Stimulated activated CD4-positive, alpha-beta T cell treated with anti-CD3 and anti-CD28 coated beads, Interleukin-1b, Interleukin-23, amount 100 ng/mL, for 1 hour (primary cell): ENCODE measurements at places on chromosomes 6 and 20.

DNA sequence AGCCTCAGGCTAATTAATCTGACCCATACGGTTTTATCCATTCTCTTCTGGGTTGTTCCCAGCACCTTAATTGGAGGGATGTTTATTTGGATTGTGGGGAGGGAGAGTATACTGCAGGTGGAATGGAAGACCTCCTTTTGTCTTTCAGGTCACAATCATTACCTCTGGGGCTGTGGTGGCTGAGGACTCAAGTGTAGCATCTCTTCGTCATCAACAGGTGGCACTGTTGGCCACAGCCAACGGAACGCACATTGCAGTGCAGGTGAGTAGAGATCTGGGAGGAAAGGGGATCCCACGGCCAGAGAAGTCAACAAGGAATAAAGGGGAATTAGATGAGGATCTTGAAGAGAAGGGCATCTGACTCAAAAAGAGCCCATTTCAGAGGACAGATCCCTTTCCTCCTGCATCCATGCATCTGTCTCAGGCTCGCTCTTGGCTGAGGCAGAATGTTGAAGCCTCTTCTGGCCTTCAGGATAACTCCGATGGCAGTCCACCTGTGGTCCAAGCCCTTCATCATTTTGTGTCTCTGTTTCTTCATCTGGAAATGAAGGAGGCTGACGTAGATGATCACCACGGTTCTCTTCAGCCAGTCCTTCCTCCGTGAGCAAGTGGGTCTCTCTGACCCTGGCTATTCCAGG is 3.2 kb upstream of the DEF6 start:
- no peak for DNase-seq

DNA sequence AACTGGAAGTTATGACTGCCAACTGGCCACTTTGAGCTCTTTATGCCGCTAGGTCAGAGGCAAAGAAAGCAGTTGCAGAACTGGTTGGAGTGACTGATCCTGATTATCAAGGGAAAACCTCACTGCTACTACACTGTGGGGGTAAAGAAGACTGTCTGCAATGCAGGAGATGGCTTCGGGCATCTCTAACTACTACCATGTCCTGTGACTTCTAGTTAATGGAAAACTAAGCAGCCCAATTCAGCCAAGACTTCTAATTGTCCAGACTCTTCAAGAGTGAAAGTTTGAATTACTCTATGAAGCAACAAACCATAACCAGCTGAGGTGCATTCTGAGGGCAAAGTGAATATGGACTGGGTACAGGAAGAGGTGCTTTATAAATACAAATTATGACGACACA is 773.6 kb upstream of the SLC35B3 start:
- no peak for DNase-seq

GRCh38 chr6:5087389-5087788 is 2.2 kb downstream of the PPP1R3G start:
- no peak for DNase-seq

- DNase-seq: no peak
These were observed 213.2 kb upstream of the ECI2 start for GRCh38 chr6:4348462-4349112.

GRCh38 chr6:151365233-151365632 is 26.1 kb downstream of the ZBTB2 start:
- no peak for DNase-seq

GRCh38 chr6:164520916-164521315 is 788.5 kb downstream of the C6orf118 start:
- no peak for DNase-seq

- no peak for DNase-seq
These were observed 993.0 kb downstream of the EYS start for GRCh38 chr6:64714073-64714472.

DNA sequence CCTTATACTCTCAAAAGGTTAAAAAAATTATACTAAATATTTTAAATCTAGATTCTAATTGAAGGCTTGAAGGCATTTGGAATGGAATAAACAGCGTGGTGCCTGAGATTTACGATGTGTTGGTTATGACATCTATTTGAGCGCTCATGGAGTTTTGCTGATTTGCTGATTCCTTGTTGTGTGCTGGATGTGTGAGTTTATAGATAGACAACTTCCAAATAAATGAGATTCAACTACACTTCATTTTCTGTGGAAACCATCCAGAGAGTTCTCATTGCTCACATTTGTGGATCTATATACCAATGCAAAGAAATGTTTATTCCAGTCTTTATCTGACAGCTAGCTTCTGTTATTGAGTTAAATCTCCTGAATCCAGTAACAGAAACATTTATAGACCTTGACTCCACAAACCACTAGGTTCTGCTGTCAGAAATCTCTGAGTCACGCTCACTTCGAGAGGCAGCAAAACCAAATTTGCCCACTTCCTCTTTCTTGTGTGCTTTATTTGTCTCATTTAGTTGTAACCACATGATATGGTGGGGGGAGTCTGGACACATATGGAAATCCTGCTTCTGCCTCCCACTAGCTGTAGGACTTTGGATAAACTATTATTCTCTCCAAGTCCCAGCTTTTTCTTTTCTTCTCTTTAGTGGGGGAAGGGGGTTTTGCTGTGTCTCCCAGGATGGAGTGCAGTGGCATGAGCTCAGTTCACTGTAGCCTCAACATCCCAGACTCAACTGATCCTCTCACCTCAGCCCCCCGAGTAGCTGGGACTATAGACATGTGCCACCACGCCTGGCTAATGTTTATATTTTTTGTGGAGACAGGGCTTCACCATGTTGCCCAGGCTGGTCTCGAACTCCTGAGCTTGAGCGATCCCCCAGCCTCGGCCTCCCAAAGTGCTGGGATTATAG is 54.5 kb downstream of the IPCEF1 start:
- DNase-seq: no peak

- no peak for DNase-seq
These were observed 95.6 kb downstream of the LAMP5 start for GRCh38 chr20:9609887-9610502.

DNA sequence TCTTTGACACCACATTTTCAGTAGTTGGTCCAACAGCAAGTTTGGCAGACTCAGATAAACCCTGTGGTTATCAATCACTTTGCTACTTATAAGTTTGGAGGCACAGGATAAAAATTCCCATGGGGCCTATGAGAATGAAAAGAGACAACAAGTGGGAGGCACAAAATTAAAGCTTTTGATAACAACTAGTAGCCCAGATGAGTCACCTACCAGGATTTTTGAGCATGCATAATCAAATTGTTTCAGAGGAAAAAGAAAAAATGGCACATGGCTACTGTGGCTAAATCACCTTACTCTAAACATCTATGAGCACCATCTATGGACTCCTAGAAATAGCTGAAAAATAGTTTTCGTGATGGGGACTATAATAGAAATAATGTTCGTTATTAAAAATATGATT is 40.8 kb upstream of the BMP5 start:
- DNase-seq: no peak

GRCh38 chr6:34027445-34027936 is 118.4 kb downstream of the GRM4 start:
- DNase-seq: peak; percentile 46

DNA sequence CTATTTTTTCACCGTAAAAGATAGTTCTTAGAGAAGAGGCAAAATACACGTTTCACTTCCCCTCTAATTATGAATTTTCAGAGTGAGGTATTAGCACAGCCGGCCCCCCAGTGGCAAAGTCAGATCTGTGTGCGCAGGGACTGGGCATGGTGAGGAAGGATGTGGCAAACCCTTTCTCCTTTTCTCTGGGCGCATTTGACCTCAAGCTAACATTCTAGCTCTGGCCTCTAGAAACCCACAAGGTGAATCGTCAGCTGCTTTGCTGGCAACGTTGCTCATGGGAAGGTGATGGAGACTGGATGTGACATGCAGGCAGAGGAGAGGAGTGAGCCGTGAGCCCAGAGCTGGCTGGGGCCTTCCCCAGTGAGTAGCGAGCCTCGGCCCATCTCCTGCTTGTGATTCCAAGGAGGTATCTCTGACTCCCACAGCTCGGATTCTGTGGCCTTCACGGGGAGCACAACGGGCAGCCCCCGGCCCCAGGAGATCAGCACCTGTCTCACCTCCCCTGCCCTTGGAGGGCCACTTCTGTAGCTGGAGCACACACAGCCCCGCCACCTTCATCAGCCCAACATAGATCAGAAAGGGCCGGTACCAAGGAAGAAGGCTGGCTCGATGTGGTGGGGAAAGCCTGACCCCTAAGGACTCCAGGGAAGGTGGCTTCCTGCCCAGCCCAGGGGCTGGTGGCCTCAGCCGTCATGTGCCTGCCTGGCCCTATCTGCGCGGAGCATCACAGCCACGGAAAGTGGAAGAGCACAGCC is 152.8 kb downstream of the TAF4 start:
- no peak for DNase-seq

DNA sequence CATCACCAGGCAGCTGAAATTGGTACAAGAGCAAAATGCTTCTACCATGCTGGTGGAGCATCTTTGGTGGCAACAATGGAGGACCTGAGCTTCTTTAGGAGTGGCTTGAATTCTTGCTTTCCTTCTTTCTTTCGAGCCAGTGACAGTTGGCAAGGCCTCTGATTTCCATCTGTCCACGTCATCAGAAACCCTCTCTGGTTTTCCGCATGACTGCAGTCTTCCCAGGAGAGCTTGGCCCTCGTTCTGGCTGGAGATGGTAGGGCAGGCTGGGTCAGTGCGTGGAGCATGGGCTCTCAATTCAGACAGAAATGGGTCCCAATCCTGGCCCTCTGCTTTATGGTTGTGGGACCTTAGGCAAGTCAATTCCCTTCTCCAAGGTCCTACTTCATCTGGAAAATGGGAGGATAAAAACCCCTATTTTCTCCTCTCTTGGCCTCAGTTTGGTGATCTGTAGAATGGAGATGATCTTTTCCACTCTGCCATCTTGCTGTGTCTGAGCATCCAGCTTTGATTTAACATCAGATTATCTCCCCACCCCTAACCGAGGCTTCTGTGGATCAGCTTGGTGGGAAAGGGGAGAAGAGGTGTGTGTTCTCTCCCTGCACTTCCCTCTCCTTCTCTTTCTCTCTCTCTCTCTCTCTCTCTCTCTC is 3.6 kb upstream of the BPIFB1 start:
- no peak for DNase-seq

GRCh38 chr20:19986419-19986818 is 30.7 kb upstream of the NAA20 start:
- DNase-seq: no peak

DNA sequence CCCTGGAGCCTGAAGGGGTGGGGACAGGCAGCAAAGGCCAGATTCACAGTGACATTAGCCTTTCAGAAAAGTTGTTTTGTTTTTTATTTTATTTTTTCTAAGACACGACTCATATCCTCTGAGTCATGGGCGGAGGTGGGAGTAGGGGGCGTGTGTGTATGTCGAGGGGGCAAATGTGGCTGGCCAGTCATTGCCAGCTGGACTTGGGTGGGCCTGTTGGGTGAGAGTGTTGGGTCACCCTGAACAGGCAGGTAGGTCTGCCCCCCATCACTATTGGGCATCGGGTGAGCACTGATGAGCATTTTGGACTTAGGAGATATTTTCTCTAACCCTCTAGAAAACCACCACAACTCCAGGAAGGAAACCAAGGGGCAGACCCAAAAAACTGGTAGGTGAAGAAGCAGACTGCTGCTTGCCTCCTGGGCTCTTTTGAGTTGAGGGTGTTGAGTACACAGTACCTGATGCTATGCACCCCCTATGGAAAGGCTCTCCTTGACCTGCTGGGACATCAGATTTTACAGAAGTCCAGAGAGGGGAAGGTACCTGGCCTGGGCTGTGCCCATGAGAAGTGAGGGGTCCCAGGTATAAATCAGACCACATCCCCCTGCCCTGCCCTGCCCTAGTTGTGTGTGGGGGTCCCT is 5.6 kb downstream of the SMIM29 start:
- DNase-seq: no peak

DNA sequence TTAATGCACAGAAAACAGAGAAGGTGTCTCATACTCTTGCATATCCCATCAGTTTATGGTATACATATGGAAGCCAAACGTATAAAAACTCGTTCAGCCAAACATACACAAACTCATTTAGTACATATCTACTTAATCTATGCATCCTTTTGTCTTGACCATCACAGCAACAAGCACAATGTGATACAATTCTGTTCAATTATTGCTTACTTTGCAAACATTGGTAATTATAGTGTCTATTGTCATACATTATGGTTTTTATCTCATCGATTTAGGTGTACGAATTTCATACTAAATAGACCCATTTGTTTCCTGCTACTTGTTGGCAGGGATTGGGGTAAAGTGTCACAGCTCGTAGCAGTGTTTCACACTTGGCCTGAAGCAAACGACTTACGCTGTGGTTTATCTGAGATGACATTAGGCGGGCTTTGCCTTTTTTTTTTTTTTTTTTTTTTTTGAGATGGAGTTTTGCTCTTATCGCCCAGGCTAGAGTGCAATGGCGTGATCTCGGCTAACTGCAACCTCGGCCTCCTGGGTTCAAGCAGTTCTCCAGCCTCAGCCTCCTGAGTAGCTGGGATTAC is 425.9 kb upstream of the JARID2 start:
- DNase-seq: no peak

GRCh38 chr20:13312300-13312699 is 91.2 kb downstream of the ISM1 start:
- no peak for DNase-seq

DNA sequence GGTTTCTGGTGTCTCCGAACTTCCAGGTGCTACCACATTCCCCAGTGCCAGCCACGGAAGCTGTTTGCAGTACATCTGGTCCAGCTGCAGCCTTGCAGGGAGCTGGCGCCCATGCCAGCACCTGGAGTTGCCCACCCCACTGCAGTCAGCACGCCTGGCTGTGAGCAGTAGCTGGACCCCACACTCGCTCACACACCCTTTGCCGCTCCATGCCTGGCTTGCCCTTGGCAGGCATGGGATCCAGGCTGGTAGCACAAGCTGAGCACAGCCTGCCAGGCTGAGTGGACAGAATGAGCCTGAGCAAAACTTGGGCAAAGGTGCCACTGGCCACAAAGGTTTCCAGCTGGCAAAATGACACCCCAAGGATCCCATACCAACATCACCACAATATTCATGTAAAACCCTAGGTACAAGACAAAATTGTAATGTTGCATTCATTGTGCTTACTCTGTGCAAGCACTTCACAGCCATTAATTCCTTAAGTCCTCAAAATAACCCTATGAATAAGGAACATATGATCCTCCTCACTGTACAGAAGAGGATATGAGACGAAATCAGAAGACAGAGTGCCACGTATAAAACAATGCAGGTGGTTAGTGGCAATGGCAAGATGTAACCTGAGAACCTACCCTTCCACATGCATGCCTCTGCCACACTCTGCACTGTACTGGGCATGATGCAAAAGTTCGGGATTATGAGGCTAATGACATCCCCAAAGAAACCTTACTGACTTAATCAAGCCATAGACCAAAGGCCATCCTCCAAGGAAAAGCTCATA is 18.3 kb downstream of the KIF16B start:
- no peak for DNase-seq

DNA sequence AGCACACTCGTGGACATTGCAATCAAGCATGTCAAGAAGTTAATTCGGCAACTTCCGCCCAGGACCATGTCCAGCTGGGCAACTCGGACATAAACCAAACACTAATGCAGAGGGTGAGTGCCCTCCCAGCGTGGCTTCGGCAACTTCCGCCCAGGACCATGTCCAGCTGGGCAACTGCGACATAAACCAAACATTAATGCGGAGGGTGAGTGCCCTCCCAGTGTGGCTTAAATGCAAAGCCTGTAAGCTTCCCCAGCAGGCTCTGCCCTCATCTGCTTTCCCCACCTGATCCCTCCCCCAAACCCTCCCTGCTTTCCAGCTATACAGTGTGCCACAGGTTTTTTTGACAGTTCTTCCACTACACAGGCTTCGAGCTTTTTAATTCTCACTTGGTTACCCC is 143.4 kb downstream of the PXDC1 start:
- DNase-seq: no peak

- no peak for DNase-seq
These were observed 17.4 kb downstream of the PIGT start for GRCh38 chr20:45433316-45433715.

- no peak for DNase-seq
These were observed 43.5 kb downstream of the AKIRIN2 start for GRCh38 chr6:87658516-87658915.

GRCh38 chr6:12555781-12556180 is 160.8 kb upstream of the PHACTR1 start:
- DNase-seq: no peak
